Testis (tissue), 5 donors: ENCODE measurements at places on chromosomes 6 and 20. TPM values are rescaled to one million over a fixed set of nuclear protein-coding genes. Genes with fewer than 3 reads are reported as not detected.
A peak's percentile ranks its signal among the peaks of the same experiment; 100 is the strongest.

DNA sequence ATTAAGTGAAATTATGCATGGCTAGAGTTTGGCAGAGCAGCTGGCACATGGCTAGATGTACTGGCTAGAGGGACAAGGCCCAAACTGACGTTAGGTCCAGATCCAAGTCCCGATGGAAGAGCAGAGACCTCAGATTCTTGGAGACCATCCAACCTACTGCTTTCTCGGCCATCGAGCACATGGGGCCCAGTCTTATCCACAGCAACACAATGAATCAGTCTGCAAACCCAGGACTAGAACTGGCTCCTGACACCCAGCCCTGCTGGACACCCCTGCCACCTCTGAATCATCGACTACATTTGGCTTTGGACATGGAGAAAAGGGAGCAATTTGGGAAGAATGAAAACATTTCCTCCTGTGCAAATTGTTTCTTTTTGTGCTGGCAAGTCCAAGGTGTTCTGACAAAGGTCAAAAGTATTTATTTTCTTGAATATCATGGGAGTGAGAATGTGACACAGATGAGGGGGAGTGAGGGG is 23.9 kb upstream of the YWHAB start:
- peak; percentile 70 for DNase-seq

The TMC2 gene
- 0.59 TPM for polyA plus RNA-seq

DNA sequence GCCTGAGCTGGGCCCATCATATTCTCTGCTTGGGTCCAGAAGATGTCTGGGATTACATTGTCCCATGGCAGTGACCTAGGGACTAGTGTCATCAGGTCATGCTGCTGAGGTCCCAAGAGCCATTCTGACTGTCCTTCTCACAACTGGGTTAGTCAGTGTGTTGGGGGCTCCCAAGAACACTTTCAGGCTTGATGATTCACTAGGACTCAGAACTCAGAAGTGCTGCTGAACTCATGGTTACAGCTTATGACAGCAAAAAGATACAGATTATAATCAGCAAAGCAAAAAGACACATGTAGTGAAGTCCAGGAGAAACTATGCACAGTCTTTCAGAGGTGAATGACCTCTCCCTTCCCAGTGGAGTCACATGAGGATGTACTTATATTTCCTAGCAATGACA is 107.8 kb downstream of the SYNE1 start:
- no peak for DNase-seq

The ANKRD6 gene
- polyA plus RNA-seq: 20.9 TPM

The MUC21 gene
- polyA plus RNA-seq: 0.12 TPM

DNA sequence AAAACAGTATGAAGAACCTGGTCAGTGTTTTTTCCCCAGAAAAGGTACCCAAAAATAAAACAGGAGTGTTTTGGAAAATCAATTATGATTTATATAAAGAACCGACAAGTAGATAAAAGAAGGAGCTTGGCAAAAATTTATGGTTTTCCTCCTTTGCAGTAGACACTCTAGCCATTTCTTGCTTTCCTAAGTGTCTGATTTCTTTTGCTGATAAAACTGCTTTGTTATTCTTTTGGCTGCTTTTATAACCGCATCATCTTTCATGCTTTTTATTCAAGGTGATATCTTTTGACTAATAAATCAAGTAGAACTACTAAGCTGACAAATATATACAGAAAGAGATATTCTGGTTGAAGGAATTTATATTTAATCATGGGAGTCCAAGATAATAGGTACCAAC is 16.6 kb downstream of the ATG5 start:
- DNase-seq: no peak

DNA sequence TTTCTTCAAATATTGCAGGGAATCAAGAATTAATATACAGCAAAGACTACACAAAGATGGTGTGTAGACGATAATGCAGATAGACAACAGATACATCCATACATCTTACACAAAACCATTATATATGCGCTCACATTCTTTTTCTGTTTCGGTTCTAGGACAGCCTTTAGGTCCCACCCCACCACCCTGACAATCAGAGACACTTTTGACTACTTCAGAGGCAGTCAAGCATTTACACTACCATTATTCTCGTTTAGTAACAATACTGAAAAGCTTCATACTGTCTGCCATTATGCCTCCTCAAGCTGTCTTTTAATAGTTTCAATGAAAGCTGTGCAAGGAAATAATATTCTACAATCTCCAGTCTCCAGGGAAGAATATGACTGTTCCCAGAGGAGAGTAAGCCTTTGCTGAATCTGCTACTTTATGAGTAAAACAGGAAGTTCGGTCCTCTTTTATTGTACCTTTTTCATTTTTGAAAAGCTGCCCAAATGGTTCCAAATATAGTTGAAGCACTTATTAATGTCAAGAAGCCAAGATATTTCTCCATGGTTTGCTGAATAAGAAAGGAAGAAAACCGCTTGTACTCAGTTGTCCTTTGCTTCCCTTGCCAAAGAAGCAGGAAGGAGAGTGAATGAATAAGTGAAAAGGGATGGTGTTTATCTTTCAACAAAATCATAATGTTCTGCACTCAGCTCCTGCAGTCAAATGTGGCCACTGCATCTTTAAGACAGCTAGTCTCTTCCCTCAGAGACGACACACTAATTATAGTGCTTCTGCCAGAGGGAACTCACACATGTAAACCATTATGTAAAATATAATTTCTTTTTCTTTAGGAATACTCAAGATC is 468.3 kb downstream of the CDC5L start:
- DNase-seq: no peak

- DNase-seq: no peak
Measured at GRCh38 chr6:5827056-5827904, 179.4 kb downstream of the NRN1 start.

The PRL gene
- polyA plus RNA-seq: 2.4 TPM

DNA sequence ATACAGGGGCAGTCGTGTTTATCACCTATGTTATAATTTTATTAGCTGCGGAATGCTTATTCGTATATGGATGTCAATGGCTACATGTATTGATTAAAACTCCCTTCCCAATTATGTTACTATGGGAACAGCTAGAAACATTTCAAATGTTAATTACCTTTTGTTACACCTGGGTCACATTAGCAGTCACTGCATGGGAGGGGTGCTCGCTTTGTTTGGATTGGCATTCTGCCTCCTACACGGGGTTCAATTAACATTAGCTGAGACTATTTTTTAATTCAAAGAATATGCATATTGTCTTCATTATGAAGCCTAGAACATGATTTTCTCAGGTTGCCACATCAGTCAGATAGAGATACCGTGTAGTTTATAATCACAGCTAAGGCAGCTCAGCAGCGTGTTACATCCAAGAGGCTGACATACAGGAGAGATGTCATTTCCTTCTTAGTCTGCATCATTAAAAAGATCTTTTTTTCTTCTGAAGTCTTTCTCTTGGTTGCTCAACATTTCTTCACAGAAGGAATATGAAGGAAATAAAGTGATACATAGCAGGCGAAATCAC is 76.2 kb upstream of the RPS6KA2 start:
- no peak for DNase-seq

DNA sequence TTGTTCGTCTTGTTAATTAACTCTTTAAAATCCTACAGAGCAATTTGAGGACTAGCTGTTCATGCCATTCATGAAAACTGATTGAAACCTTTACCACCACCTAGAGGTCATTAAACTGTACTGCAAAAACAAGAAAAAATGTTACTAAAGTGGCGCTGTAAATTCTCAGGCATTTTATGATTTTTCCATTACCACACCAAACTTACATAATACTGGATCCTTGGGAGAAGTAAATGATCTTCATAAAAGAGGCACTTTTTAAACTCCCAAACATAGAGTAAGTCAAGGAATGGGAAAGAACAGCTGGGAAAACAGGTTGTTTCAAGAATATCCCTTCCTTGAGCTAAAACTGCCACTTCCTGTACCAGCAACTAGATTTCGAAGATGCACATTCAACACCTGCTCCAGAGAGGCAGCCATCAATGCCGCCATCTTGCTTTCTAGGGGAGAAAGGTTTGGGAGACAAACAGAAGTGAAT is 54.3 kb downstream of the MYLIP start:
- DNase-seq: no peak

DNA sequence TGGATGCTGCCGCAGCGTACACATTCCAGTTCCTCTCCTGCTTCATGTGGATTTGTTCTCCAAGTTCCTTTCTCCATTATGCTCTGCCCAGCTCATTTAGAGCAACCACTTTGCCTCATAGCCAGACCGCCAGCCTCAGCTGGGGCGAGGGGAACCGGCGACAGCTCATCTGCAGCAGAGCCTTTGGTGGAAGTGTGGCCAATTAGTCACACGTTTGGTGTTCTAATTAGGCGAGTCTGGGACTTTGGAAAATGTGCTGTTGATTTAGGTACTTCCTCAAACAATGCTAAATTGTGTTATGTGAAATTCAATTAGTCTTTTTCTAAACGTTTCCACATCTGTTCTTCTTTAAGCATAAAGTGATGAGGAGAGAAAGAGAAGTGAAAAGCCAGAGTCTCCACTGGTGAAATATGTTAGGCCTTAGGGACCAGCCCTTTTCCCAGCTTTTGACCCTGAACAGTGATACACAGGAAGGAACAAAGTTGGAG is 217.9 kb downstream of the TBX18 start:
- DNase-seq: no peak

DNA sequence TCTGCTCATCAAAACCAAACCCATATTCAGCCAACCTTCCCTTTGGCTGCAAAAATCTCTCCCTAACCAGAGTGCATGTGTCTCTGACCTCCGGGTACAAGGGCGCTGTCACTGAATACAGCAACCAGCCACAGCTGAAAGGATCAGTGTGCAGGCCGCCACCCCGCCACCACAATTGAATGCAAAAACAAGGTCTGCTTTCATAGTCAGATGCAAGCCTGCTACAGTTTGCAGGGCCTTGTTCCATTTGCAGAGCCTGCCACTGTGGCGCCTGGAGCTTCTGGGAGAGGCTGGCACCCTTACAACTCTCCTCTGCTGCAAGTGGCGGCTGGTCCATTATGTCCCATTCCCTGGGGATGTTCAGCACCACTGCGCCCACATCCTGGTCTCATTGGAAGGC is 23.5 kb downstream of the MDGA1 start:
- DNase-seq: no peak

The RNF182 gene
- 6.8 TPM for polyA plus RNA-seq

The TDP2 gene
- polyA plus RNA-seq: 46.0 TPM

GRCh38 chr6:67802771-67803170 is 832.3 kb upstream of the ADGRB3 start:
- DNase-seq: no peak

DNA sequence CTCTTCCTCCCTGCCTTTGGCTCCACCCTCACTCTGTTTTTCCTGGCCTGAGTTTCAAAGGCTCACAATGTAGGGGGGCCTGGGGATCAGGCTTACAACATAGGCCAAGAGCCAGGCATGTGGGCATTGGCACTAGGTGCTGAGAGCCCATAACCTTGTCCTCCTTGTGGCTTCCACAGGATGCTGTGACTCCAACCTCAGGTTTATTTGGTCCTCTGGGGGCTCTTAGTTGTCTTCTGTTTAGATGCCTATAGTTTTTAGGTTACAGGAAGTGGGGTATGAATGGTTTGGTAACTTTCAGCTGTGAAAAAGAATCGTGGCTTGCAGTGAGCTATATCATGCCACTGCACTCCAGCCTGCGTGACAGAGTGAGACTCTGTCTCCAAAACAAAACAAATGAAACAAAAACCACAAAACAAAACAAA is 25.6 kb downstream of the MMP24 start:
- DNase-seq: no peak

GRCh38 chr6:28634411-28634760 is 108.7 kb downstream of the GPX5 start:
- no peak for DNase-seq

DNA sequence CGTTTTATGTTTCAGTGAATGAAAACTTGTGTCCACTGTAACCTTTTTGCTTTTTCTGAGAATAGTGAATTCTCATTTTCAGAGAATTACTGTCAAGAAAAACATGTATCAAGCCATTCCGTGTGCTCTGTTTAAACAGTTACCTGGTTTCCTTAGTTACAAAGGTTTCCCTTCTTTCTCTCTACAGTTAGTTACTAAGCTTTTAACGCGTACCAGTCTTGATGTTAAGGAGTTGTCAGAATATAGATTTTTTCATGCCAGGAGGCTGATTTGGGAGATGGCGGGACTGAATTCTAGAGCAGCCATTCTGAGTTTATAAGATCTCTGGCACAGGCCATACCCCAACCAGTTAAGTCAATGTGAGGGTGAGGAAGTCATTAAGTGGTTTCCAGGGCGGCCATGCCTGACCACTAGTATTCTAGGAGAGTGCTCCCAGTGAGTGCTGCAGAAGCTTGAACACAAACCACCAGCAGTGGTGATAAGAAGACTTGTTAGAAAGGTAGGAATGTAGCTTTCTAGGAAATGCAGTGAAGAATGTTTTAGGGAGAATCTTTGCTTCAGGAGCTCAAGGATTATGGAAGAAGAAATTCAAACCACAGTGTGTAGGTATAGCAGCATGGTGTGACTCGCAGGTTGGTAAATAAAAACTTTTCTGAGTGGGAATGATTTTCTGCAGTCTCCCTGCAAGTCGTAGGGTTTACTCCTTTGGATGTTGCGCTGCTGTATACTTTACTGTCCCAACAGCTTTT is 112.9 kb downstream of the JARID2 start:
- DNase-seq: no peak

The RAB44 gene
- 0.09 TPM for polyA plus RNA-seq

The BHLHE23 gene
- not detected for polyA plus RNA-seq
